ENCODE measurements at places on chromosomes 7 and 10.

GRCh38 chr7:71538210-71538609, 406.3 kb downstream of the GALNT17 start:
- no peak for DNase-seq

GRCh38 chr7:1274121-1274875, 41.6 kb downstream of the UNCX start:
- no peak for DNase-seq

- DNase-seq = no peak
These were observed 10.3 kb downstream of the ITPRIP start for GRCh38 chr10:104327745-104328645.

GRCh38 chr7:142791502-142791901, 20.7 kb downstream of the PRSS2 start:
- DNase-seq = no peak

- DNase-seq = no peak
These were observed 12.9 kb downstream of the TECTB start for GRCh38 chr10:112295853-112296830.

- no peak for DNase-seq
These were observed 1.5 kb downstream of the RET start for GRCh38 chr10:43078175-43078985.

- DNase-seq = no peak
These were observed 72.8 kb downstream of the SHOC2 start for GRCh38 chr10:110992006-110992800.

DNA sequence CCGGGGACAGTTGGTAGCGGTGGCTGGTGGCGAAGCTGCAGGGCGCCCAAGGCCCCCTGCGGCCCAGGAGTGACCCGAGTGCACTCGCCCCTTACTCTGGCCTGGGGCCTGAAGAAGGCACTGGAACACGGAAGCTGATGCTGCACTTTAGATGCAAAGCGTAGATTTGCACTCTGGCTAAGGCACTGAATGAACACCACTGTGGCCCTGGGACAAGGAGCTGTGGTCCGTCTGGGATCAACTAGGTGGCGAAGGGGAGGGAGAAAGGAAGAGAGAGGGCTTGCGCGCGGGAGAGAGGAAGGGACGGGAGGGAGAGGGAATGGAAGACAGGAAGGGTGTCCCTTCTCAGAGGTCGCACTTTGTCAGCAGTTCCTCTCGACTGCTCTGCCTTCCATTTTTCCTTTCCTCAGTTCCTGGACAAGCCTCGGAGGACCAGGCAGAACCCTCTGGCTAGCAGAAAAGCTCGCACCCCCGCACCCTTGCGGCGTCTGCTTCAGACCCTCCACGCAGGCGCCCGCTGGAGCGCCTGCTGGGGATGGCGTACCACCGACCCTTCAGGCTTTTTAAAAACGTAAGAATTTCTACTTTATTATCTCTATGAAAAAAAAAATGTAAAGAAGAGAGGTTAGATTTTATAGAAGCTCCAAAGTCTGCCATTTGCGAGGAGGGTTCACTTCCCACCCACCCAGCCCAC, 1.2 kb downstream of the FERD3L start:
- no peak for DNase-seq

All from stimulated activated CD8-positive, alpha-beta memory T cell treated with anti-CD3 and anti-CD28 coated beads, Interleukin-4, amount 100 ng/mL, for 1 hour (primary cell).